ENCODE measurements at places on chromosomes 4 and X. TPM values are rescaled to one million over a fixed set of nuclear protein-coding genes. Genes with fewer than 3 reads are reported as not detected.
A peak's percentile ranks its signal among the peaks of the same experiment; 100 is the strongest.

DNA sequence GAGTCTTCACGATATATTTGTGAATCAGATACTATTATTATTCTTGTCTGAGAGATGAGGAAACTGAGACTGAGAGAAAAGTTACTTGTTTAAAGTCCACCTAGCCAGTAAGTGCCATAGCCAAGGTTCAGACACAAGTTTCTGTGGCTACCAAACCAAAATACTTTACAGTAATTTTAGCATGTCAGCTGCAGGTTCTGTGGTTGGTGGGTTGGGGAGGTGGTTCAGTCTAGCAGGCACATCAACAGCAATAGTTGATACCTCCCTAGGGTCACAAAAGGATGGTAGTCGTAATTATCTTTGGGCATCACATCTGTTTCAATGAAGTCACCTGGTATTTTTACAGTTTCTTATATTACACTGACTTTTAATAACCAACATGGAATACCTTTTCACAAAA lies 35.6 kb upstream of the EDA2R start:
- no peak for DNase-seq

The SLC9B1 gene
- total RNA-seq = 1.7 TPM

The DRD5 gene
- total RNA-seq = not detected

The NPY2R gene
- total RNA-seq = not detected

GRCh38 chrX:45849261-45849862 lies 648.7 kb upstream of the DIPK2B start:
- peak; percentile 25 for DNase-seq

- DNase-seq = no peak
These were observed 56.6 kb downstream of the SPRY1 start for GRCh38 chr4:123453061-123453680.

GRCh38 chr4:6575503-6576240 lies 683 bp downstream of the MAN2B2 start:
- no peak for DNase-seq

DNA sequence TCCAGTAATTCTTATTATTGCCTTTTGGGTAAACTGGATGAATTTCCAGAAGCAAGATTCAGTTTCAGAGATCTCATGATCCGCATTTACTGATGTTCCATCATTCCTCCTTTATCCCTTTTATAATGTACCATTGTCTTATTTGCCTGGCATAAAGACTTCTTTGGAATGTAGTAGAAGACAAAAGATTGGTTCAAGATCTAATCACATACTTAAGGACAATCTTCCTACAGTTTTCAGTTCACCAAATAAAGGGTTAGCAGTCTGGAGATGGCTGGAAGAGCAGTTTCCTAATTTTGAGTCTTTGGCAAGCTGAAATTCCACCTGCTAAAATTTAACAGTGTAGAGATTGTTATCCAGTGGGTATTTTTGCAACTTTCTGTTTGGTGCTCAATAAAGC lies 30.9 kb upstream of the HAND2 start:
- DNase-seq = no peak

The RHOXF2 gene
- total RNA-seq = not detected

The NALF2 gene
- 3.1 TPM for total RNA-seq

DNA sequence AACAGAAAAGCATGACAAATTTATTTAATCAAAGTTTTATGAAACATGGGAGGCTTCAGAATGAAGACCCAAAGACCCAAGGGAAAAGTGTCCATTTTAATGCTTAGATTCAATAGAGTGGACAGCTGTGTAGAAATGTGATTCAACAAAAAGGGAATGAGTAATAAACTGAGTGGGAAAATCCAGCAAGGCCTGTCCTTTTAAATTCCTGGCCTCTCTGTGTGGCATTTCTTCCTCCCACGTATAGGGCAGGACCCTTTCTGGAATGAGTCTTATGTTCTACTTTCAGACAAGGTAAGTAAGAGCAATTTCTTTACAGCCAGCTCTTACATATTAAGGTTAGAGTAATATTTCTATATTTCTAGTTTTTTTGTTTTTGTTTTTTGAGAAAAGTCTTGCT lies 14.5 kb downstream of the AASDH start:
- no peak for DNase-seq

The PHOX2B gene
- total RNA-seq = not detected

The HS3ST1 gene
- total RNA-seq = 4.2 TPM

DNA sequence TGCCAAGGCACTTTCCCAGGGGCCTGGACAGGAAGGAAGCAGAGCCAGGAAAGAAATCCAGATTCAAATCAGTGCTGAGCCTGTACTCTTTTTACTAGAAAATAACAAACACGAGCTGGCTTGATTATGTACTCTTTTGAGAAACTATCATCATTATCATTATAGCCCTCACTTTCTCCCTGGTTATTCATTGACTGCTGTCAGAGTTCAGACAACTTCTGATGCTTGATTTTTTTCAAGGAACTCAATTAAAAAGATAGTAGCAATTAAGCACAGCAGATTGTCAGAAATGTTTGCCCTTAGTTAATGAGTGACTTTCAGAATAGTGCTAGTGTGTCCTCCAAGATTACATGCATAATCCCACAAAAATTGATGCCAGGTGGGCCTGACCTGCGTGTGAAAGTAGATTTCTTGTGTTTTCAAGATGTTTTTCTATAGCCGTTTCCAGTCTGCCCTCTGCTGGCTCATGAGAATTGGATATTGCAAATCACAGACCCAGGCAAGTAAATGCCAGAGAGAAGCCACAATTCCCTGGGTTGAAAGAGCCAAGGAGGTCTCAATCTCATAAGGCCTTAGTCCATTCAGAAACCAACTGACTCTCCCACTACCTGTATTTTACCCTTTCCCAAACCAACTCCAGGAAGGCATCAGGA lies 14.3 kb upstream of the PNPLA4 start:
- DNase-seq = peak; percentile 6

DNA sequence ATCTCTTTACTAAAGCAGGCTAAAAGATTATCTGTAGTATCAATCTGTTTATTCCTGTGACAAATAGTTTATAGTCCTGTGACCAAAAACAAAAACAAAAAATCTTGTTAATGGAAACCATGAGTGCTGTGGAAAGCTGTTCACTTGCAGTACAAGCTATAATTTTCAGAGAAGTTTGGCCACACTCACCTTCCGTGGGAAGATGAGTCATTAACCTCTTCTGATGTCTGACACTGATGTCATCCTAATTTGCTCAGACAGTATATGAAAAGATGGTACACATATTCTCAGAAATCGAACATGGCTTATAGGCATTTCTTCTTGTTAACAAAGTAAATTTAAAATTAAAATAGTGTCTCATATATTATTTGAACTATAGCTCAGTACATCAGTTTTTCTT lies 19.9 kb upstream of the ENPP6 start:
- DNase-seq = no peak

The AWAT2 gene
- not detected for total RNA-seq

- DNase-seq = no peak
These were observed at the start of gene ENAM for GRCh38 chr4:70628444-70628843. Gene ENAM (plus strand): TSS chr4:70628744. CDS start chr4:70629501, 757 bp downstream.

The C4orf17 gene
- not detected for total RNA-seq

DNA sequence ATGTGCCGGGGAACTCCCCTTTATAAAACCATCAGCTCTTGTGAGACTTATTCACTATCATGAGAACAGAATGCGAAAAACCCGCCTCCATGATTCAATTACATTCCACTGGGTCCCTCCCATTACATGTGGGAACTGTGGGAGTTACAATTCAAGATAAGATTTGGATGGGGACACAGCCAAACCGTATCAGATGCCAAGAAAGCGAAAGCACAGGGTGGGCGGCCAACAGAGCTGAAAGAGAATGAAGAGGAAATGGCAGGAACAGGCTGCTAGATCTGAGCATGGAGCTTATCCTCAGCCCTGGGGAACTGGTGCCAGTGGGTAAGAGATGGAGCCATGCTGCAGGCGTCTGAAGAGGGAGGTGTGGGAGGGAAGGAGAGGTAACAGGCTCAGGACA lies 117.7 kb upstream of the PNPLA4 start:
- DNase-seq = no peak

DNA sequence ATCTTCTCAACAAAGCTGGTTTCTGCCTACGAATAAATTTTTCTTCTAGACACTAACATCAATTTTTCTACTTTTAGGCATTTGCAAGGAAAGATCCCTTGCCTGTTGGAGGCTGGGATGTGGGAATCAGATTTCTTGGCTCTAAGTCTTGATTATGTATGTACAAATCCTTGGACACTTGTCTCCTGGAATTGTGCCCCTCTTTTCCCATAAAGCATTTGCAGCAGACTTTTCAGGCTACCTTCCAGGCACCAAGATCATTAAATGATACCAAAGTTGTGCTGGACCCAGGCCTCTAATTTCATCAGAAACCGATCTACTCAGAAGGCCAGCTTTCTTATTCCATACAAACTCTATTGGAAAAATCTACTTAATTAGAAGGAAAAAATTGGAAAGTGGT lies 339.5 kb upstream of the DIPK2B start:
- no peak for DNase-seq

The ACE2 gene
- total RNA-seq = 1.8 TPM

DNA sequence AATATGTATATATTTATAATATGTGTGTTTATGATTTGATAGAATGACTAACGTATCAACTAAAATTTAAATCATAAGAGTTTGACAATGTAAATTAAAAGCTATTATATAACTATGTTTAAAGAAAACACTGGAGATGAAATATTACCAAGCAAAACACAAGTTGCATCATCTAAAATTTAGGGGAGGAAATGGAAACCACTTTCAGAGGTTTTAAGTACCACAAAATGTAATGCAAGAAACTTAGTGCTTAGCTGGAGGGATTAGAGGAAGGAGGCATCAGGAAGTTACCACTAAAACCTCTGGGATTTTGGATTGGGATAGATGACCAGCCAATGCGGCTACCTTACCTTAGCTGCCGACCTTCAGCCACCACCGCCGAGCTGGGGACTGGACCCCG lies 1192.1 kb upstream of the PRKX start:
- no peak for DNase-seq

The TCP11X2 gene
- total RNA-seq = not detected

The AFP gene
- 252 TPM for total RNA-seq

- DNase-seq = no peak
These were observed 217.4 kb upstream of the FGF13 start for GRCh38 chrX:138928737-138929459.

DNA sequence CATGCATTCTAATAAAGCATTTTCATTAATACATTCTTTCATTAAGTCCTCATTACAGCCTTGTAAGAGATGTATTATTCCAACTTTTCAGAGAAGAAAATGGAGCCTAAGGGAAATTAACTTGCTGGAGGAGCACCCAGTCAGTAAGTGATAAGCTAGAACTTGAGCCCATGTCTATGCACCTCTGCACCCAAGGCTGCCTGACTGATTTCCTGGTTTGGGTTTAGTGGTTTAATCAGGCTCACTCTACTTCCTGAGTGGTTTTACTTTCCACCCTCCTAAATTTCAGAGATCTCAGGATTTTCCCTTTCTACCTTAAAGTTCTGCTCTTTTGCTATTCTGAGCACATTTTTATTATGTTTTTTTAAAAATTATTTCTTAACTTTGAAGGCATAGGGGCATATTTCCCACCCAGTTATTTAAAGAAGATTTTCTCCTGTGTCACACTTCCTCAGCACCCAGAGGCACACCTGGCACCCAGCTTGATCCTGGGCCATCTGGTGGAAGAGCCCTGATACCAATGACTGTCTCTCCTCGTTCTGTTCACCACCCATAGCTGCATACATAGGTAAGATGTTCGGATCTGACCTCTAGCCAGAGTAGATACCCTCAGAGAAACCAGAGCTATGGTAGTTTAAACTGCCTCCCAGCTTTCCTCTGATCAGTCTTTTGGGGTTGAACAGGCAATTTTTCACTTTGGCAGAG lies 10.4 kb downstream of the CORIN start:
- DNase-seq = no peak

- DNase-seq = no peak
These were observed 547 bp downstream of the GUCY1A1 start for GRCh38 chr4:155667222-155667567.

- peak; percentile 55 for DNase-seq
These were observed 332.7 kb upstream of the IGFBP7 start for GRCh38 chr4:57442831-57443291.

- no peak for DNase-seq
These were observed 136.0 kb upstream of the PABPC4L start for GRCh38 chr4:134337574-134337973.

DNA sequence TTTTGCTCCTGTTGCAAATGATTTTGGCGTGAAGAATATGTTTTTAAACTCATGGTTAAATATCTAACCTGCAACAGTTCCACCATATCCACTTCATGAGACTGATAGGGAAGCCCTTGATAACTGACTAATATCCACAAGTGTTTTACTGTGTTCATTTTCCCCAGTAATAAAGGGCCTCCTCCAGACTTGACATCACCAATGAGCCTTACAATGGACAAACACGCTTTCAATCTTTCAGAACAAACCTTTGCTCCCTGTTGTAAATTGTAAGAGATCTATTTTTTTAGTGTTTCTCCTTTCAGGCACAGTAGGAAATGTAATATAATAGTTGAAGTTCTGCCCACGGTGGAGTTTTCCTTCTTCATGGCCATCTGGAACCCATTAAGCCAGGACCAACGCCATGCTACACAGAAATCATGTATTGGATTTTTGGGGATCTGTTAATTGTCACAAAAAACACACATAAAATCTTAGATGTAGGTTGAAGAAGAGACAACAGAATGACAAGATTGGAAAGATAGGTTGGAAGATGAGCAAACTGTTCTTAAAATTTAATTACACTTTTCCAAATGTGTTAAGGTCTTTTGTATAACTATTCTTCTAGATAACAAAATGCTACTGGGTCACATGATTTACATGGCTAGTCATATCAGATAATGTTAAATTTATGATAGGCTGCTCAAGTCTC lies 1030.1 kb downstream of the FSTL5 start:
- no peak for DNase-seq
